Progenitor cell of endocrine pancreas (in vitro differentiated cells): ENCODE measurements at places on chromosomes 16 and 17.
A peak's percentile ranks its signal among the peaks of the same experiment; 100 is the strongest.

DNA sequence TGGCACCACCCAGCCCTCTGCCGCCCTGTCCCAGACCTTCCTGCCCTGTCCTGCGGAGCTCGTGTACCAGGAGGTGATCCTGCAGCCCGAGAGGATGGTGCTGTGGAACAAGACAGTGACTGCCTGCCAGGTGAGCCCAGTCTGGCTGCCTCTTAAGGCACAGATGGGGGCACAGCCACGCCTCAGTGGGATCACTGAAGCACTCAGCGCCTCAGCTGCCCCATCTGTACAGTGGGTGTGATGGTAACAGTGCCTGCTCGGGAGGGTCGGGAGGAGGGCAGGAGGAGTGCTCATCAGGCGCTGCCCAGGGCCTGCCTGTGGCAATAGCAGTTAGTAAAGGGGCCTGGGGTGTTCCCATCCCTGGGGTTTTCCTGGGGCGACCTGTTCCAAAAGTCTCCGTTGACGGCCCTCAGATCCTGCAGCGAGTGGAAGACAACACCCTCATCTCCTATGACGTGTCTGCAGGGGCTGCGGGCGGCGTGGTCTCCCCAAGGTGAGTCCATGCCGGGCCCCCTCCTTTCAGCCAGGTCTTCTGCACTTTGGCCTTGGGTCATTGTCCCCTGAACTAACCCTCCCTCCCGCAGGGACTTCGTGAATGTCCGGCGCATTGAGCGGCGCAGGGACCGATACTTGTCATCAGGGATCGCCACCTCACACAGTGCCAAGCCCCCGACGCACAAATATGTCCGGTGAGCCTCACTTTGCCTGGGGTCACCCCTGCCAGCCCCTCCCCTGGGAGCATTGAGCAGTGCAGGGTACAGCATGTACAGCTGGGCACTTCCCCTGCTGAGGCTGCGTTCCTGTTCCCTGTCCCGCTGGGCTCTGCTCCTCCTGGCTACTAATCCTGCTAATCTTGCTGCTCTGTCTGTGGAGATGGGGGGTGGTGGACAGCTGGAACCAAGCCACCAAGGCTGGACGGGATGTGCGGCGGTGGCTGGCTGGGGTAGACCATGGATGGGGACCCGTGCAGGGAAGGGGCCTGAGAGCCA, 4.5 kb upstream of the TCAP start:
- DNase-seq, result no peak

GRCh38 chr16:88685156-88686061, 898 bp downstream of the SNAI3 start:
- DNase-seq, result no peak

GRCh38 chr17:72342061-72342460, 221.2 kb downstream of the SOX9 start:
- DNase-seq, result no peak

DNA sequence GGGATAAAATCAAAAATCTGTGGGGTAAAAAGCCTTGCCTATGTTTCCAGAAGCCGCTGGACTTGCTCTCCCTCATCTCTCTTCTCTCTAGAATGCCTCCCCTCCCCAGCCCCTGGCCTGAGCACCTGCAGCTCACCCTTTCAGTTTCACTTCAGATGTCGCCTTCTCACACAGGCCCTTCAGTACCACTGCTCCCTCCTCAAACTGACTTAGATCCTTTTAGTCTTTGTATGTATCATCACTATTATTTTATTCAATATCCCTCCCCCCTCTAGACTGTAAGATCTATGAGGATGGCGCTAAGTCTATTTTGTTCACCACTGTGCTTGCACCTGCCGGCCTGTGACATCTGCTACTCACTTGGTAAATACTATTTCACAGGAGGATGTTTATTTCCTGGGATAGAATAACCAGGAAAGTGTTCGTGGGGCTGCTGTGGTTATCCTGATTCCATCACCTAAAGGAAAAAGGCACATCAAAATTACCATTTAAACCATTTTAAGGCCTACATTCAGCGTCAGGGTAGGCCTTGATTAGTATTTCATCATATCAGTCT, 122.3 kb downstream of the MRTFB start:
- DNase-seq, result no peak

DNA sequence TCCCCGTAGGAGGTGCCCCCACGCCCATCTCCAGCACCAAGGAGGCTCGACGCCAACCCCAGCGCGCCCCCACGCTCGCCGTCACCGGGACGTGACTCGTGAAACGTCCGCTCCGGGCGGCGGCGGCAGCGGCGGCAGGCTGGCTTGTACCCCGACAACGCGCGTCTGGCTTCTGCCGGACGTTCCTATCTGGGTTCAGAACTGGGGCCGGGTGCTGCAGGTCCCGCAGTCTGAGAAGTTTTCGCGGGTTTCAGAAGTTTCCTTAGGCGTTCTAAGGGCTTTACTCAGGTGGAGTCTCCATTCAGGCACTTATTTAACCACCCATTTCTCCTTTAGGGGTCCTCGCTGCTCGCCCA, 672 bp upstream of the ALKBH5 start:
- peak; percentile 54 for DNase-seq
